Nephron progenitor cell (in vitro differentiated cells): ENCODE measurements at places on chromosomes 6 and 20.

- DNase-seq = no peak
Observed at GRCh38 chr6:142075516-142076101, 57.1 kb upstream of the GJE1 start.

GRCh38 chr20:40532103-40532502 lies 156.9 kb downstream of the MAFB start:
- peak; percentile 10 for DNase-seq

DNA sequence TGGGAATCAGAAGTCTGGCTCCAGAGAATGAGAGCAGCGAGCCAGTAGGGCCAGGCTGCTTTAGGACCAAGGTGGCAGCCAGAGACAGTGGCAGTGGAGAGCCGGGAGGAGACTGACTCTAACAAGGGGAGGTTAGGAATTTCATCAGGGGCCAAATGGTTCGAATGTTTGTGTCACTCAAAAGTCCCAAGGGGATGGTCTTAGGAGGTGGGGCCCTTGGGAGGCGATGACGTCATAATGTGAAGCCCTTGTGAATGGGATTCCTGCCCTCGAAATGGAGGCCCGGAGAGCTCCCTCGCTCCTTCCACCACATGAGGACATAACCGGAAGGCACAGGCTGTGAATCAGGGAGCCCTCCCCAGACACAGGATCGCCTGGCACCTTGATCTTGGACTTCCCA lies 299.7 kb downstream of the QKI start:
- DNase-seq = no peak

DNA sequence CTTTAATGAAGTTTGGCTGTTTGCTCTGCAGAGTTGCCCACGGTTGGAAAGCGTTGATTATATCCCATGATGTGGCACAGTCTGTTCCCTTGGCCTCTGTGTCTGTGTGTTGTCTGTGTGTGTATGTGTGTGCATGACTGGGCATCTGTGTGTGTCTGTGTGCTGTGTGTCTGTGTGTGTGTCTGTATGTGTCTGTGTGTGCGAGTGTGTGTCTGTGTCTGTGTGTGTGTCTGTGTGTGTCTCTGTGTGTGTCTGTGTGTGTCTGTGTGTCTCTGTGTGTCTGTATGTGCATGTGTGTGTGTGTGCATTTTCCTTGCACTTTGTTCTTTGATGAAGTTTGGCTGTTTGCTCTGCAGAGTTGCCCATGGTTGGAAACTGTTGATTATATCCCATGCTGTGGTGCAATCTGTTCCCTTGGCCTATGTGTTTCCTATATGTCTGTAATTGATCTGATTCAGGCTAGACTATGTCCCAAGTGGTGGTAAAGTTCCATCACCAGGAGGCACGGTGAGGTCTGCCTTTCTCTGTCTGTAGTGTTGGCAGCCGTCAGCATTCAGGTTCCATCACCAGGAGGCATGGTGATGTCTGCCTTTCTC lies 78.1 kb upstream of the RIN2 start:
- no peak for DNase-seq

DNA sequence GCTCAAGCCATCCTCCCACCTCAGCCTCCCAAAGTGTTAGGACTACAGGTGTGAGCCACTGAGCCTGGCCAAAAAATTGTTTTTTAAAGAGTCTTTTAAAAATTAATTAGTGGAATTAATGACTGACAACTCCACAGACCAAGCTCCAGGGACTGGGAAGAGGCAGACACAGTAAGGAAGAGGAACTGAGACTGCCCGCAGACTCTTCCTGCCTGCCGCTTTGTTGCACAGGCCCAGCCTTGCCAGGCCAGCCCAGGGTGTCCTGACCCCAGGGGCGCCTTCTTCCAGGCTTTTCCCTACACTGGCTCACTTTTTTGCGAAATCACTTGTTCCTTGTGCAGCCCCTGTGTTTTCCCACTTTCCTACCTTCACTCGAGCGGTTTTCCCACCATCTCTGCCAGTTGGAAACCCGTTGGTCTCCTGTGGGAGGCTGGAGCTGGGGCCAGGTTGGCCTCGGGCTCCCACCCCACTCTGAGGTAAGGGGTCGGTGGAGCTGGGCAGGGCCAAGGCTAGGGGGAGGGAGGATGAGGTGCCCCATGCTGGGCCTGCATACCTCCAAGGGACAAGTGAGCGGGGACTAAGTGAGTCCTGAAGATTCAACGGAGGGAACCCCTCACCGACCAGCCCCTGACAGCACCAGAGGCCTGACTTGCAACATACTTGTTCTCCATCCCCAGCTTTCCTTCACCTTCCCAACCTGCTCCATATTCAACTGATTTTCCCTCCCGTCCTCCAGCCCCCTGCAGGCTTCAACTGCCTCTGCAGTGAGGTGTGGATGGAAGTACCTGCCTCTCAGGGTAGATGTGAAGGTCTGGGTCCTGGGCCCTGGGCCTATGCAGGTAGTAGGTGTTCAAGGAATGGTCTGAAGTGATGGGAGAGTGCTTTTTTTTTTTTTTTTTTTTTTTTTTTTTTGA lies 23.5 kb upstream of the SMIM29 start:
- DNase-seq = no peak

DNA sequence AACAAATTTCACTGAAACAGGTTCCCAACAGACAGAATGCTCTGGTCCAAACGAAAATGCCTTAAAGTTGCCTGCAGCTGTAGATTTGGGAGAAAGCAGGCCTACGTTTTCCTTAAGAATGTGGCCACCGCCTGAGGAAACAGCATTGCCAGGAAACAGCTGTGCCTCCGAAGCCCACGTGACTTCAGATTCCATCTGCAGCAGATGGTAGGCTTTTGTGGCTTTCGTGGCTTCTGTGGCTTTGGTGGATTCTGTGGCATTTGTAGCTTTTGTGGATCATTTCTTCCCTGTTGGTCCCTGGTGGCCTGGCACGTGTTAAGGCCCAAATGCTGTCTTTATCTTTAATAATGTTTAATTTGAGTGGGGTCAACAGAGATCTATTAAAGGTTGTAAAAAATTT lies 222.9 kb downstream of the TTLL2 start:
- no peak for DNase-seq

DNA sequence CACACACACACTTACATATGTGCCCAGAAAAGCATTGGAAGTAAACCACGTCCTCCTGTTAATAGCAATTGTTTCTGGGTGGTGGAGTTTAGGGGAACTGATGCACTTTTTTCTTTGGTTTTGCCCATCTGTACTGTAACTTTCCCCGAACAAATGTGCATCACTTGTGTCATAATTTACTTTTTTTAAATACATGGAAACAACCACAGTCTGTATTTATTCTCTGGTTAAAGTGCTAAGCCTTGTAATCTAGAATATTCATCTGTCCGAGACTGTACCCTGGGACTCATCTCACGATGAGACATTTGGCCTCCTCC lies 61.5 kb upstream of the CD93 start:
- no peak for DNase-seq

DNA sequence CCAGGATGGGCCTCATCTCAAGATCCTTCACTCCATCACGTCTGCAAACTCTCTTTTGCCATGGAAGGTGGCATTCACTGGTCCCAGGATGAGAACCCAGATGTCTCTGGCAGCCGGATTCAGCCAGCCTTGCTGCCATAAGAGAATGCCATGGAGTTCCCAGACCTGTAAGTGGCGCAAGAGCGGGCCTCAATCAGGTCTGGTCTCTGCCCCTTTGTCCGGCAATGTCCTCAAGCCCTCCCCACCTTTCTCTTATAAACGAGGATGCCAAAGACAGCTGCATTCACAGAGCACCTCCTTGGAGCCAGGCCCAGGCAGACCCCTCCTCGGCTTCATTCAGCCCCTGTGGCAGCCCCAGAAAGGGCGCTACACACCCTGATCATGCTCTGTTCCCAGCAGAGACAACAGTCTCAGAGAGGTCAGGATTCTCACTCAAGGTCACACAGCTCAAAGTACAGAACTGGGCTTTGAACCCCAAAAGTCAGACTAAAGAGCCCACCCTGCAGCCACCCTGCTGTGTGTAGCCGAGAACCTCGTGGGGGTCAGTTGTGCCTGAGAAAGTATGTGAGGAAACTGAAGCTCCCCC lies 263.7 kb downstream of the TAF4 start:
- DNase-seq = no peak

GRCh38 chr6:21527731-21528130 lies 65.8 kb upstream of the SOX4 start:
- DNase-seq = no peak

DNA sequence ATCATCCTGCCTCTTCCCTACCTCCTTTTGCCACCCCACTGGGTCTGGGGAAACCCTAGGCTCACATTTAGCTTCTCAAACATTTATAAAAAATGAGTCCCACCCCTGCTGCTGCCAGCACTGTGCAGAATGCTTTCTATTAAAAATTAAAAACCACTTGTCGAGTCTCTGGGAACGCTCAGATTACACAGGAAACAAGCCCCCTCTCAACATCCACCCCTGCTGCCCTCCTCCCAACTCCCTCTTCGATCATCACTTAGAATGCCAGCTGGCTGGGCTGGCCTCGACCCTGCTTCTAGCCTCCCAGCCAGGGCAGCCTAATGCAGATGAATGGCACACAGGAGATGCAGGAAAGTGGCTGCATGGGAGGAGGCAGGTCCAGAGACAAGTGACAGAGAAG lies 75.8 kb downstream of the CDH22 start:
- DNase-seq = no peak

DNA sequence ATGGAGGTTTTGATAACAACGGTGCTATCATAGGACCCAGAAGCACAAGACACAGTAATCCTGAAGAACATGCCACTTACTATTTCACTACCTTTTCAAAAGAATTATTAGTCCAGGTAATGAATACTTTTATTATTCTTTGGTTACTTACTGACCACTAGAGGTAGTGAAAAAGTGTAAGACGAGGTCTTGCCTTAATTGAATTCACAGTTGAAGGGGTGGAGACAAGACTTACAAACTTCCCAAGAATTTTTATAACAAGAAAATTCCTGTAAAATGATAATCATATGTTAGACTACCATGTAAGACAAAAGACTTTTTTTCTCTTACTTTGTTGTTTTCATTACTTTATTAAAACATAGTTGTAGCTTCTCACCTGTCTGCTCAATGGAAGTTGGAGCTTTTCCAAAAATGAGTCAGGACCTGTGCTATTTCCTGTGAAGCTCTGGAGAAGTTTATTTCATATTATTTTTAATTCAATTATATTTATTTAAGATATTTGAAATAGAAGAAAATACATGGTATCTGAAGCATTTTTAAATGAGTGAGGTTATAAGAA lies 52.4 kb downstream of the DOP1A start:
- no peak for DNase-seq

- DNase-seq = no peak
Observed at GRCh38 chr6:34423254-34423653, 2.6 kb downstream of the RPS10 start.

- no peak for DNase-seq
Observed at GRCh38 chr20:9572670-9573069, 58.3 kb downstream of the LAMP5 start.

DNA sequence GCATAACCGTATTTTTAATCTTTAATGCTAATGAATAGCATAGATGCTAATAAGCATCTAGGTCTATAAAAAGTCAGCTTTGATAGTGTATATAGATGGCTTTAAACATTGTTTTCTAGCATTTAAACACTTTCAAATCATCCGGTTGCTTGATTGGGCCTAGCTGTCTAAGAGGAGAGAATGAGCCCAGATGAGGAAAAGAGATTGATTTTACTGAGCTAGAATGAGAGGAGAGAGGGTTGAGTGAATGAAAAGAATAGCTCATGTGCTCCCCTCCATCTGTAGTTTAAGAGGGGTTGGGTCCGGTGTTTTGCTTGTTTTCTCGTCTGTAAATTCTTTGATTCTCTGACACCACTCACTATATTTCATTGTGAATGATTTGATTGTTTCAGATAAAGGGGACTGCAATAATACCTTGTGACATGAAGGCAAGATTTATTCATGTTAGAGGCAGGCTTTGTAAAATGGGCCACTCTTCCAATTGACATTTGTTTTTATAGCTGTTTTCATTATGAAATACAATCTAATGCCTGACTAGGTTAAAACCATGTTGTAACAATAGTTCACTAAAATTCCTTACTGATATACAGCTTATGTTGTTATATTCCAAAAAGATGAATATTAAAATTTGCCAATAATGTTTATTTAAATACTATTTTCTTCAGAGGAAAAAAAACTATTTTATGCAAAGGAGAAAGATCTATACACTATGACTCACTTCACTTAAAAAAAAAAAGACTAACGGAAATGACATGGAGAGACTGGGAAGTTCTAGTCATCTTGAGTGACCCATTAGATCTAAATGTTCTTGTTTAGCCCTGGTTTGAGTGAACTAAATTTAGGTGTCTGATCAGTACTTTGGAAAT lies 3.2 kb downstream of the PTPN1 start:
- no peak for DNase-seq

DNA sequence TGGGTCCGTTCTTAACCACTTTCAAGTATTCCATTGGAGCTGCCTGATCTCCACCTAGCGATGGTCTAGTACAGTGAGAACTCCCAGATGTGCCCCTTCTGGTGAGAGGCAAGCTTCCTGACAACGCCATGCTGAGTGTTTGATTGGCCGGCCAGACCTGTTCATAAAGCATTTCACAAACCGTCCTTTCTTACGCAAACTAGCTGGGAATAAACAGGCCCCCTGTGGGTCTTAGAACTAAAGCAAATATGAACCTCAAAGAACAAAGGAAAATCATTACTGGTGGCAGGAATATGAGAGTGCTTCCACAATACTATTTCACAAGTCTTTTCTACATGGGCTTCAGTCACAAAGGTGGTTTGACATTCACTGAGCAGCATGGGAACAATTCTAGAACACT lies 15.6 kb upstream of the GCNT2 start:
- DNase-seq = no peak

- no peak for DNase-seq
Observed at GRCh38 chr6:99308788-99309187, 40.7 kb downstream of the FAXC start.

DNA sequence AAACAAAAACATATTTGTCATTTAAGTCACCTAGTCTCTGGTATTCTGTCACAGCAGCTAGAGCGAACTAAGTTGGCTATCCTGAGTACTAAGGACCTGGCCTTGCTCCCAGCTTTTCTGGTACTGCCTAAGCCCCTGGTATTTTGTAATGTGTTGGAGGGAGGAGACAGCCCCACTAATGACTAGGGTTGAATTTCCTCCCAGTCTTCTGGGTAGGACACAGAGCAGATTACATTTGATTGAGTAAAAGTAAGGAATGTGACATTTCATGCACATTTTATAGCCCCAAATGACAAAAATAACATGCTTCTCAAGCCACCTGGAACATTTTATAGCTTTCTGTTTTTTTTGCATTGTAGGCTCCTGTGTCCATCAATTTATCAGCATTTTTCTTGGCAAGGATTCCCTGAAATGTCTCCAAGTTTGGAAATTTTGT lies 47.9 kb upstream of the DDR1 start:
- DNase-seq = no peak

GRCh38 chr20:7806831-7807230 lies 133.4 kb downstream of the HAO1 start:
- DNase-seq = no peak

DNA sequence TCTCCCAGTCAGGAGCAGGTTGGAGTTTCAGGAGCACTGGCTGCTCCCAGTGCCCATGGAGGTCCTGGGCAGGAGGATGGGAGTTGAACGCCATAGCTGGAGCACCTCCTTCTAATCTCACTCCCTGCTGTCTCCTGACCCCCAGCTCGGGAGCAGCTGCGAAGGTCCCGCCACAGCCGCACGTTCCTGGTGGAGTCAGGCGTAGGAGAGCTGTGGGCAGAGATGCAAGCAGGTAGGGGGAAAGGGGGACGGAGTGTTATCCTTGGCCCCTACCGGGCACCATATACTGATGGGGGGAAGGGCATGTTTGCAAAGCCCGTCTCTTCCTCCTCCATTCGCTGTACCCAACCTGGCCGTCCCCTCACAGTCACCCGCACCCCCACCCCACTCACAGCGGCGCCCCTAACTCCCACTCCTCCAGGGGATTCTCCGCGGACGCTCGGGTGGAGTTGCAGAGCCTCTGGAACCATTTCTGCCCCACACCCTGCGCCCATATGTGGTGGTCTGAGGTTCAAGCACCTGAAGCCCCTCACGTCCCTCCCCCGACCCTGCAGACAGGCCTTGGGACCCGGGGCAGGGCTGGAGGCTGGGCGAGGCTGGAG lies 16.7 kb downstream of the HSPA12B start:
- no peak for DNase-seq
